ENCODE measurements at places on chromosomes 7 and 10. TPM values are rescaled to one million over a fixed set of nuclear protein-coding genes. Genes with fewer than 3 reads are reported as not detected.

CRPPA gene
- polyA plus RNA-seq, result 0.92 TPM

LRRD1 gene
- polyA plus RNA-seq, result not detected

NUTM2D gene
- polyA plus RNA-seq, result 0.78 TPM

RET gene
- polyA plus RNA-seq, result 0.17 TPM

PPP2R2D gene
- polyA plus RNA-seq, result 27.9 TPM

TBC1D12 gene
- 4.1 TPM for polyA plus RNA-seq

CDK14 gene
- polyA plus RNA-seq, result 28.4 TPM

DNA sequence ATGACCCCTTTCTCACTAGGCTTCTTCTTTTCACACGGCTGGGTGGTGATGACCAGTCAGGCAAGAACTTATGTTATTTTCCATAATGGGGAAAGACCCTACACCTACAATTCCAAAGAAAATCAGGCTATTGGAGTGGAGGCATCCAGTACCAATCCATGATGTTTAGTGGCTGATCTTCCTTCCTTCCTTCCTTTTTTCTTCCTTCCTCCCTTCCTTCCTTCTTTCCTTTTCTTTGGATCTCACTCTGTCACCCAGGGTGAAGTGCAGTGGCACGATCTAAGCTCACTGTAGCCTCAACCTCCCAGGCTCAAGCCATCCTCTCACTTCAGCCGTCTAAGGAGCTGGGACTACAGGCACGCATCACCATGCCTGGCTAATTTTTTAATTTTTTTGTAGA, 2.5 kb downstream of the RGS10 start:
- no peak for DNase-seq

DNA sequence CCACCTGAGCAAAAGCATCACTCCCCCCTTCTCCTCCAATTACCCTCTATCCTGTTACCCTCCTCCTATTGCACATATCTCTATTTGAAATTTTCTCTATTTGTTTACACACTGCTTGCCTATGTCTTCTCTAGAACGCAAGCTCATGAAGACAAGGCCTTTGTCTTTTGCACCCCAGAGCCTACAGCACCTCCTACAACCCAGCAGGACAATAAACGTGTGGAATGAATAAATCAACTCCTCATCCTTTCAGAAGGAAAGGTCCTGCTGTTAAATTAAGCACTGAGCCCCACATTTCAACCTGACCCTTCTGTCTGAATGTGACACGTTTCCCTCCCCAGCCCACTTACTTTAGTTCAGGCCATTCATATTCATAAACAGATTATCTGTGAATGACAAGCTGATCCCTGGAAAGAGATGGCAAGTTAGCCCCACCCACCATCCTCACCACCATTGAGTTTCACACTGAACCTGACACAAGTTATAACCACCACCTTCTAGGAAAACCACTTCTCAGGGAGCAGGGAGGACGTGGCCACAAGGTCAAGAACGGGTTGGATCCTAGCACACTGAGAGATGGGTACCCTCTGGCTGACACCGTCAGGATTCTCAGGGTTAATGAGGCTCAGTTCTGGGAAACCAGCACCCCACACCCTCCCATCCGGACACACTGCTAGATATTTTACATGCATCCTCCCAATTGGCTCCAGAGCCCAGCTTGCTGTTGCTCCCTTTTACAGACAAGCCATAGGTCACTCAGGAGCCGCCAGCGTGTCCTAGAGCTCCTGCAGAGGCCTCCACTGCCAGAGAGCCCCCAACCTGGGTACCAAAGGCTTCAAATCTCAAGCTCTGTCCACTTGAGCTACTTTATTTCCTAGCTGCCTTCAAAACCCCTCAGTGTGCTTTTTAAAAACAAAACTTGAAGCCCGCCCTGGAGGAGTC, 934 bp downstream of the PRTFDC1 start:
- DNase-seq, result no peak

DNA sequence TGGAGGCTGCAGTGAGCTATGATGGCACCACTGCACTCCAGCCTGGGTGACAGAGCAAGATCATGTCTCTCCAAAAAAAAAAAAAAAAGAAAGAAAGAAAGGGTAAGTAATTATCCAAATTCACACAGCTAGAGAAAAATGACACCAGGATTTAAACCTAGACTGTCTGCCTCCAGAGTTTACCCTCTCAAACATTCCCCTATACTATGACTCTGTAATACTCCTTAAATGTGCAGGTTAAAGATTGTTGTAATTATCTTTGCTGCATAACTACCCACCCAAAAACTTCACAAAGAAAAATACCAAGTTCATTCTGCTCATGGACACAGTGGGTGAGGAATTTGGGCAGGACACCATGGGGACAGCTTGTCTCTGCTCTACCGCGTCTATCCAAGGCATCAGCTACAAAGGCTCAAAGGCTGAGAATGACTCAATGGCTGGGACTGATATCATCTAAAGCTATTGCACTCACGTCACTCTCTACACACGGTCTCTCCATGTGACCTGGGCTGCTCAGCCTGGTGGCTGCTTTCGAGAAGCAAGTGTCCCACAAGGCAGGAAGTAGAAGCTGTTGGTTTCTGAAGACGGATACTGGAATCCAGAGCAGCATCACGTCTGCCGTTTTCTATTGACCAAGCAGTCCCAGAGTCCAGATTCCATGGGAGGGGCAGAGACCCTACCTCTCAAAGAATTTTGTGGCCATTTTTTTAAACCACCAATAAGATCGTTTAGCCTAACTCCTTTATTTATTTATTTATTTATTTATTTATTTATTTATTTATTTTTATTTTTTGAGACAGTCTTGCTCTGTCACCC, 185.7 kb upstream of the AUTS2 start:
- no peak for DNase-seq

- DNase-seq, result no peak
These were observed 187.6 kb downstream of the TEX36 start for GRCh38 chr10:125495386-125495785.

GRCh38 chr10:11148142-11149028, 130.7 kb downstream of the CELF2 start:
- DNase-seq, result no peak

DNA sequence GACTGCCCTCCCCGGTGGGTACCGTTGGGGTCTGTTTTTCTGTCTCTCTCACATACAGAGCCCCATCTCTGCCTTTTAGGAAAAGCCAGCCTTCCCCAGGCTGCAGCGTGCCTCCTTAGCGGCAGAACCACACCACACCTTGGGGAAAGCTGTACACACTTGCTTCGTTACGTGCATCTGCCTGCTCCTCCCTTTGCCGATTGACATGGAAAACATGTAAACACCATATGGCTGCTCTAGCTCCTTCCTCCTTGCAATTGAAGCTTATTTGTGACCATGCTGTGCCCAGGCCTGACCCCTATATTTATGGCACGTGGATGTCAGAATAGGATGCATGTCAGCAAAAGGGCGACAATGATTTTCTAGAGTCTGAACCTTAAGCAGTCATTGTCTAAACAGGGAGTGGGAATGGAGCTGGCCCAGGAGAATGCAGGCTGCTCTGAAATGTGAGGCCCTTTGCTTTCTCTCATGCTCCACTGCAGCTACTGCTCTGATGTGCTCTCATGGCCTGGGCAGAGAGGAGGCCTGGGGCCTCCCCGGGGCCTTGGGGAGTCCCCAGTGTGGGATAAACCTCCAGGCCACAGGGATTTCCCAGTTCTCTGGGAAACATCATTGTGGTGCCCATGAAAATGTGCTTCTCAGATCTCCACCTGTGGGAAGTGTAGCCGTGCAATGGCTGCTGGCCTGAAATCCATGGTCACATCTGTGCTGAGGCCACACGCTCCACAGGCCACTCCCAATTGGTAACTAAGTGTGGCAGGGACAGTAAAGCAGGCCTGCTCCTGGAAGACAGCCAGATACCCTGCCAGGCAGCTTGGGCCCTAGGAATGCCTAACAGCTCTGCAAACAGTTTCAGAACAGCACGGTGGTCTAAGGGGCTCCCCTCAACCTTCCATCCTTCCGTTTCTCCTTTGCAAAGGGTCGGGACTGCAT, 18.6 kb downstream of the PDE6C start:
- no peak for DNase-seq
